ENCODE measurements at places on chromosomes 2 and 18.

- DNase-seq: no peak
Measured at GRCh38 chr2:174939046-174939445, 66.1 kb downstream of the CHN1 start.

DNA sequence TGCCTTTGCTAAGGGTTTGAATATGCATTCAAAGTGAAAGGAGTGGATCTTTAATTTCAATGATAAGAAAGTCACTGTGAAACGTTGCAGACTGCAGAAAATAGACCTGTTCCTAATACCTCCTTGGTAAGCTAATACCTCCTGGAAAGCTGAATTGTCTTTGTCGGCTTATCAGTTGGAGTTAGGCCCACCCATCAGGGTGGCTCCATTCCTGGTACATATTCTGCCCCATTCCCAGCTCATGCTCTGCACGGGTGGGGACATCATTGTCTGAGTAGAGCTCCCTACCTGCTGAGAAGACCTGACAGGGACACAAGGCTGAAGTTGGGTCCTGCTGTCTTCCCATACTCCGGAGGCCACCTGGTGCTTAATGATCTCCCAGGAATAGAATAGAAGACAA lies 203.3 kb downstream of the EN1 start:
- DNase-seq: no peak

DNA sequence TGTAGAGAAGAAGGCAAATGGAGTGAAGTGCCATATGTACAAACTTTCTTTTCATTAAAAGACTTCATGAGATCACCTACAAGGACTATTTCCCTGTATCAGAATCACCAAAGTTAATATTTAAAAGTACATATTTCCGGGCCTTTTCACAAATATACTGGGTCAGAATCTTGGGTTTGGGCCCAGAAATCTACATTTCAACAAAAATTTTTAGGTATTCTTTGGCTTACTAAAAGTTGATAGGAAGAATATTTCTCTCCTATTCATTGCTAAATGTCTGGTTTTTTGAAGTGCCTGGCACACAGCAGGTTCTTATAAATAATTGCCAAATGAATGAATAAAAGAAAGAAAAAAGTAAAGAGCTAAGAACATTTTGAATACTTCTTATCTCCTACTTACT lies 843.8 kb upstream of the ACVR2A start:
- DNase-seq: no peak

- no peak for DNase-seq
Measured at GRCh38 chr18:35592298-35592697, 10.8 kb downstream of the GALNT1 start.

DNA sequence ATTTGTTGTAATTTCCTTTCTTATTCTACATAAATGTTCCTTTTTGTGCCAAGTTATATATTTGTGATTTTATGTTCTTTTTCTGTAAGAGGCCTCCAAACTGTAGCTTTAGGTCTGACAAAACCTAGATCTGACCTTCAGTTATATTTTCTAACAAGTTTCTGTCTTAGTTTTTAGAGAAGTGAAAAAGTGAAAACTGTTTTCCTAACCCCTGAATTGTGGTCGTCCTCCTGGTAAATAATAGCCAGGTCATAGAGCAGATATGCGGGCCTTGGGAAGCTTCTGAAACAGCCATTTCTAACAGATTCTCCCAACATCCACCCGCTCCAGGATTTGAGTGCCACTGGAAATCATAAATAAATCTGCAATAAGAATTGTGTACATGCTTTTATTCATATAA lies 398.4 kb upstream of the CWC22 start:
- DNase-seq: no peak

DNA sequence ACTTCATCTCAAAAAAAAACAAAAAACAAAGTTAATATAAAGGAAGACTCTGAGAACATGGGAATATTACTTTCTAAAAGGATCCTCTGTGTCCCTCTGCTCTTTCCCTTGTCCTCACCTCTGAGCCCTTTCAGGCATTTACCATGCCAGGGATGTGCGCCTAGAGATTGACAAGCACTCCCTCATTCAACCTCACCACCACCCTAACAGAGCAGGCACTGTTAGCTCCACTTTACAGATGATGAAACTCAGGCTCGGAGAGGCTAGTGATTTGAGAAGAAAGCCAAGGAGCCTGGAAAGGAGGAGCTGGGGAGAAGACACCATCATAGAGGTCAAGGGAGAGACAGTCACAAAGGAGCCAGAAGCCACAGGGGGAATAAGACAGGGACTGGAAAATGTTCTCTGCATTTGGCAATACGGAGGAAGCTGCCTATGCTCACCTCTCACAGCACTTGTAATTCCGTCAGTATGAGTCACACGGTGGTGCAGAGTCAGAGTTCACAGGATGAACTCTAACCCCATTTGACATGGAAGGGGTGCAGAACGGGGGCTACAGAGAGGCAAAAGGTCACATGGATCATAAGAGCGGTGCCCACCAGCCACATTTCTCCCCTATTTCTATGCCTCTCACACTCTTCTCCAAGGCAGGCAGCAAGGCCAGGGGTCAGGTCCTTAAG lies 101.8 kb upstream of the NFU1 start:
- no peak for DNase-seq

- no peak for DNase-seq
Measured at GRCh38 chr2:169709981-169710380, 15.7 kb downstream of the PHOSPHO2 start.

- DNase-seq: no peak
Measured at GRCh38 chr2:170405326-170405725, 227.4 kb downstream of the MYO3B start.

DNA sequence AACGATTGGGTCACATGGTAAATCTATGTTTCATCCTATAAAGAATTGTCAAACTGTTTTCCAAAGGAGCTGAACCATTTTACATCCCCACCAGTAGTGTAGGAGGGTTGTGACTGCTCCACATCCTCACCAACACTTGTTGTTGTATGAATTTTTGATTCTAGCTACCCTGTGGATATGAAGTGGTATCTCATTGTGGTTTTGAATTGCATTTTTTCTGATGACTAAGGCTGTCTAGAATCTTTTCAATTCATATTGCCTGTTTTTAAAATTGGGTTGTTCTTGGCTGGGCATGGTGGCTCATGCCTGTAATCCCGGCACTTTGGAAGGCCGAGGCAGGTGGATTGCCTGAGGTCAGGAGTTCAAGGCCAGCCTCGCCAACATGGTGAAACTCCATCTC lies 44.5 kb downstream of the TXNL1 start:
- no peak for DNase-seq

DNA sequence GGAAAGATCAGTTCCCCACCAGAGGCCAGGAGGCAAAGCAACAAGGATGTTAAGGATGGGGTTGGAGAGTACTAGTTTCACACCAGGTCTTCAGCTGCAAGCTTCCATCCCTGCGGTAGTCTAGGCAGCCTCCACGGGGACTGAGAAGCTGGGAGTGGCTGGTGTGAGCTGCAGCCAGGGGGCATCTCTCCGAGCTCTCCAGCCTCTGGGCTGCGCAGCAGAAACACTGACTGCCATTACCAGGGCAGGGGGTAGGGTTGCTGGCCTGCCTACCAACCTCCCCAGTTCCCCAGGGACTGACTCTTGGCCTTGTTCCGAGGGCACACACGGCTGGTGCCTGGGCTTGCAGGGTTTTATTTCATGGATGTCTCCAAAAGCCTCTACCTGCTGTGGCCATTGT lies 15.9 kb downstream of the GATA6 start:
- DNase-seq: no peak

DNA sequence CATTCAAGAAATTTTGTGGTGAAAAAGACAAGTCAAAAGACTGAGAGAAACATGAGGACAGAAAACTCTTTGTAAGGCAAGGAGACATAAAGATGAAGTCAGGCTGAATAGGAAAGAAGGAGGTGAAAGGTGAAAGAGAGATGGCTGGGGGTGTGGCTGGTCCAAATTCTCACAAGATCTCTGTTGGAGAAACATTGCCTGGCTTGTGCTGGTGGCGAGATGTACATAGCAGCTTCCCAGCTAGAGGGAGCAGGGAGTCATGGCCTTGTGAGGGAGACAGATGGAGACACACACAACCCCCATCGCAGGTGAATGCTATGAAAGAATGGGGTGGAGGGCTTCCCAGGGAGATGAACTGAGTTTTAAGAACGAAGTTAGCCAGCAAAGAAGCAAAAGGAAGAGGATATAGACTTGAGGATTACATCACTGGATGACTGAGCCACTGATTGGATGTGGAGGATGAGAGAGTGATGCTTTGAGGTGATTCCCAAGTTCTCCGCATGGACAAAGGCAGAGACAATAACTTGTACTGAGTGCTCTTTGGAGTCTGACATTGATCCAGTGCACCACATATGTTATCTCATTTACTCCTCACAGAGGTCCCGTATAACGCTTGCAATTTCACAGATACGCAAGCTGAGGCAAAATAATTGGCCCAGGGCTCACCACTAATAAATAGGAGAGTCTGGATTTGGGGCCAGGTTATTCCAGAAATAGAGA lies 3.7 kb upstream of the EMX1 start:
- peak; percentile 60 for DNase-seq

- no peak for DNase-seq
Measured at GRCh38 chr18:36578871-36579710, 249.7 kb downstream of the TPGS2 start.

- DNase-seq: no peak
Measured at GRCh38 chr2:43461453-43462073, 134.3 kb downstream of the THADA start.

DNA sequence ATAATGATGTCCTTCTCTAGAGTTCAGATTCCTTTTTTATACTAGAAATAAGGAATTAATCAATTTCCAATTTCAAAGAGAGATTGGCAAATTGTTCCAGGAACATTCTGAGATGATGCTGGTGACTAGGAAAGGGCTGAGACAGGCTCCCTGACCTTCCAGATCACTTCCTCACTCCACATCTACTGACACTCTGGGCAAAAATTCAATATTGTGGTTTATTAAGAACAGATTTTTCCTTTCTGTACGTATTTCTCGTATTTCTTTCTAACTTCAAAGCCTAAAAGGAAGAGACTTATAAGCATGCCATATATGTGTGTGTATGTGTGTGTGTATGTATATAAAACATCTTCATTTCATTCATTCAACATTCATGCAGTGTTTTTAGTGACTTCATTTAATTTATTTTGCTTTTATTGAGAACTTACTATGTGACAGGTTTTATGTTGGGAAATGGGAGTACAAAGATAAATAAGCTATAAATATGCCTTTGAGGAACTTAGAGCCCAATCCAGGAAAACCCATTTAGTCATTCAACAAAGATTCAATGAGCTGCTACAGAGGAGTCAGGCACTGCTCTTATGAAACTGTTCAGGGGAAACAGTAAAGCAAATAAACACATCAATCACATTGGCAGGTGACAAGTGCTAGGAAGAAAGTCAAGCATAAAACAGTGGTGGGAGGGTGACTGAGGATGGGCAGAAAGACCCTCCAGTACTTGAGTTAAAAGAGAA lies 137.9 kb downstream of the RDH14 start:
- DNase-seq: no peak

DNA sequence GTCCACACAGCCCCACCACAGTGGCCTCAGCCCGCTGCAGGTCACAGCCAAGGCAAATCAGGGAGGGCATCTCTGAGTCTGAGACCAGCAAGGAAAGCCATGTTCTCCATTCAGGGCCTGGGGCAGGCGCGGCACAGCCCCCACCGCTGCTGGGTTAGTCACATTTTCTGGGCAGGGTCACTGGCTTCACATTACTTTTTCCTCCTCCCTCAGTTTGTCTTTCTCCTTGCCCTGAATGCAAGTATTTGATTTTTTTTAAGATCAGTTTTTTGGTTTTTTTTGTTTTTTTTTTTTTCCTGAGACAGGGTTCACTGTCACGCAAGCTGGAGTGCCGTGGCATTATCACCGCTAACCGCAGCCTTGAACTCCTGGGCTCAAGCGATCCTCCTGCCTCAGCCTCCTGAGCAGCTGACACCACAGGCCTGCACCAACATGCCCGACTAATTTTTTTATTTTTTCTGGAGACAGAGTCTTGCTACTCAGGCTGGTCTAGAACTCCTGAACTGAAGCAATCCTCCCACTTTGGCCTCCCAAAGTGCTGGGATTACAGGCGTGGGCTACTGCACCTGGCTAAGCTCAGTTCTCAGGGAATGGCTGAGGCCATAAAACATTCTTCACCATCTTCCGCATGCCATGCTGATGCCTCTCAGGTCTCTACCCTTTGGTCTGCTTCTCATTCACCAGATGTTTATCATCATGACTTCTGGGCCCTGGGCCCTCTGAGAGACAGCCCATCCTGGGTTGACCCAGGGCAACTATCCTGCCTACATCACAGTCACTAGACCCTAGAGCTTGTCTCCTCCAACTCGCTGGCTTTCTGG lies 628 bp upstream of the CAPG start:
- no peak for DNase-seq

- peak; percentile 15 for DNase-seq
Measured at GRCh38 chr2:234752966-234753365, 198.9 kb upstream of the SH3BP4 start.

DNA sequence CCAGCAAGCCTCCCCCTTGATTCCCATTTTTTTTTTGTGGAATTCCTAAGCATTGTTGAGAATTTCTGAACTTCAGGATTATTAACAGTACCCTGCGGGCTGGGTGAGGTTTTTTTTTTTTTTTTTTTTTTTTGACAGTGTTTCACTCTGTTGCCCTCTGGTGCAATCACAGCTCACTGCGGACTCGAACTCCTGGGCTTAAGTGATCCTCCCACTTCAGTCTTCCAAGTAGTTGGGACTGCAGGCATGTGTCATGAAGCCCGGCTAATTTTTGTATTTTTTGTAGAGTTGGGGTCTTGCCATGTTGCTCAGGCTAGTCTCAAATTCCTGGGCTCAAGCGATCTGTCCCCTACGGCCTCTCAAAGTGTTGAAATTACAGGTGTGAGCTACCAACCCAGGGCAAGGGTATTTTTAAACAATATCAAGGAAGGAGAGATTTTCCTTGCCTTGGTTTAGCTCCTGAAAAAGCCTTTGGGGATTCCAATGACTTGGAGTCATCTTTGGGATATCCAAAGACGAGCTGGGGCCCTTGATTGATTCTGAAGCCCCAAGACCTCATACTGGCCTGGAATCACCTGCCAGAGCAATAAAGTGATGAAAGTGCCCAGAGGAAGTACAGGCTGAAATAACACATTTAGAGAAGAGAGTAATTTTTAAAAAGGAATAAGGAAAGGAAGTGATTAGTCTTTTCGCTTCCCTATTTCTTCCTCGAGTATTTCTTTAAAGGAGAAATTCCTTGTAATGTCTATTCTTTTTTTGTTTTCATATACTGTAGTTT lies 240.2 kb downstream of the TGIF1 start:
- no peak for DNase-seq

DNA sequence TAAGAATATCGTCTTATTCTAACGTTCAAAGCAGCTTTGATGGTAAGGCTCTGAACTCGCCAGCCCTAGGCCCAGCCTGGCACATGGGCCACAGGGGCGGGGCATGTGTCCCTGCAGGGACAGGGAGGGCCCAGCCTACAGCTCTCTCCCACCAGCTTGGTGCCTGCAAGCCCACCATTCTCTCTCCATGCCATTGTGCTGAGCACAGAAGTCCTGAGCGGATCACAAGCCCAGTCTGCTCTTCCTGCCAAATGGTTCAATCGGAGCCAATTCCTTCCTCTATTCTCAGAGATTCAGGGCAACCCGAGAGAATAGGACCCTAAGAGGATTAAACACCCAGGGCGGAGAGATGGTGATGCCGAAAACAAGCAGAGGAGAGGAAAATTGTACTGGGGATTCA lies 50.3 kb upstream of the APCDD1 start:
- DNase-seq: peak; percentile 30

GRCh38 chr2:177053716-177054115 lies 158.9 kb upstream of the HNRNPA3 start:
- DNase-seq: no peak

GRCh38 chr2:136230464-136230863 lies 112.5 kb upstream of the CXCR4 start:
- no peak for DNase-seq

- DNase-seq: peak; percentile 71
Measured at GRCh38 chr2:20135631-20136050, 84.2 kb upstream of the LAPTM4A start.

- no peak for DNase-seq
Measured at GRCh38 chr2:197181491-197181890, 129.1 kb downstream of the ANKRD44 start.

All from NCI-H82 (cell line).